NCI-H1417 treated with DMSO at 0.1 percent for 48 hours (cell line): ENCODE measurements at places on chromosomes 3 and 15.

GRCh38 chr3:127700406-127700805, 27.7 kb downstream of the ABTB1 start:
- DNase-seq: no peak

- DNase-seq: no peak
Measured at GRCh38 chr3:14803101-14803980, 15.4 kb upstream of the FGD5 start.

GRCh38 chr3:43953814-43954692, 263.3 kb downstream of the ABHD5 start:
- no peak for DNase-seq

DNA sequence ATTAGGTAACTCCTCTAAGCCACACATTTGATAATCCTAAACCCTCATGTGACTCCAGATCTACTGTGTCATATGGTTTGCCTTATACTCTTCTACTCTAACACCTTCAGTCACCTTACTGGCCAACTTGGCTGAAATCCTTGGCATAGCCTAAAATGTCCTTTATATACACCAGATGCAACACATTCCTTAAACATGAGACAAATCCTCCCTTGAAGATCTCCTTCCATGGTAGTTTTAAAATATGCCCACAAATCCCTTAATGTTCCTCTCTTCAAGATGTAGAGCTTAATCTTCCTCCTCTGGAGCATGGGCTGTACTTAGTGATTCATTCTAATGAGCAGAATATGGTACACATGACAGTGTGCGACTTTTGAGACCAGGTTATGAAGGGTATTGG, 238.9 kb downstream of the SUCLG2 start:
- no peak for DNase-seq

DNA sequence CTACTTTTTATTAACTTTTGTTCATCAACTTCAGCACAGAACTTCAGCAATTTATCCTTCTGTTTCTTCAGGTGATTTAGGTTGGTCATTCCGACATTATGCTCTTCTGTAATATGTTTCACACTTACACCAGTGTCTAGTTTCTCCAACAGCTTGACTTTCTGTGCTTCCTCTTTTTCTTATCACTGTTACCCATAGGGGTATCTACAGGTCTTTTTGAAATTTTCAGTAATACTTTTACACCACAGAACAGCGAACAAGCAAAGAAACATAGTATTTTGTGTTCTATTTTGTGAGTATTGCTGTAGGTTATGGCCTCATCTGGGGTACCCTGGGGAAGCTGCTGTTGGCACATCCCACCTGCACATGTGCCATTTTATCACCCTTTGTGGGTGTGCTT, 260.7 kb downstream of the NSUN3 start:
- DNase-seq: no peak
